ENCODE measurements at places on chromosomes 4 and X.

DNA sequence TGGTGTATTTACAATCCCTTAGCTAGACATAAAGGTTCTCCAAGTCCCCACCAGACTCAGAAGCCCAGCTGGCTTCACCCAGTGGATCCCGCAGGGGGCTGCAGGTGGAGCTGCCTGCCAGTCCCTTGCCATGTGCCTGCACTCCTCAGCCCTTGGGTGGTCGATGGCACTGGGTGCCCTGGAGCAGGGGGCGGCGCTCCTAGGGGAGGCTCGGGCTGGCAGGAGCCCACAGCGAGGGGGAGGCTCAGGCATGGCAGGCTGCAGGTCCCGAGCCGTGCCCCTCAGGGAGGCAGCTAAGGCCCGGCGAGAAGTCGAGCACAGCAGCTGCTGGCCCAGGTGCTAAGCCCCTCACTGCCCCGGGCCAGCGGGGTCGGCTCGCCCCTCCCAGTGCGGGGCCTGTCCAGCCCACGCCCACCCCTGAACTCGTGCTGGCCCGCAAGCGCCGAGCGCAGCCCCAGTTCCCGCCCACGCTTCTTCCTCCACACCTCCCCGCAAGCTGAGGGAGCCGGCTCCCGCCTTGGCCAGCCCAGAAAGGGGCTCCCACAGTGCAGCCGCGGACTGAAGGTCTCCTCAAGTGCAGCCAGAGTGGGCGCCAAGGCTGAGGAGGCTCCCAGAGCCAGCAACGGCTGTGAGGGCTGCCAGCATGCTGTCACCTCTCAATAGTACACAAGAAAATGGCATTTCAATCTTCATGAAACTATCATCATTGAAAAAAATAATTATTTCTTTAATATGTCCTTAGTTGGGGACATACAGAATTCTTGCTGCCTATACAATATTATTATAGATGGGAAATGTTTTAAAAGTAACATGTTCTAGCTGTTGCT is 189.1 kb downstream of the SLC7A11 start:
- no peak for DNase-seq

GRCh38 chr4:27861381-27861787 is 1000.7 kb downstream of the STIM2 start:
- DNase-seq, result peak; percentile 4

DNA sequence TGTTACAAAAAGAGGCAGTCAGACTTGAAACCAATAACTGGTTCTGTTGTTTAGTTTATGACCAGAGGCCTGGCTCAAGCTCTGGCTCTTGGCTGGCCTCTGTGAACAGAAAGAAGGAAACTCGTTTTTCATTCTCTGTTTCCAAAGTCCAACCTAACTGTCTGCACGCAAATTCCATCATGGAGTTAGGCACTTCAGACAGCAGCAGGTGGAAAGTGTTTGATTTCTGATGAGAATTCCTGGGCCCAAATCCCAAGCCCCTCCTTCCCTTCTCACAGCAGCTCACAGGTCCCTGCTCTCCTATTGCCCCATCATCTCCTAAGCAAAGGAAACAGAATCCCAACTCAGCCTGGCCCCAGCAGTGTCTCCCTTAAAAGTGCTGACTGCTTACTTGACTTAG is 42.8 kb upstream of the FGF16 start:
- DNase-seq, result peak; percentile 3

DNA sequence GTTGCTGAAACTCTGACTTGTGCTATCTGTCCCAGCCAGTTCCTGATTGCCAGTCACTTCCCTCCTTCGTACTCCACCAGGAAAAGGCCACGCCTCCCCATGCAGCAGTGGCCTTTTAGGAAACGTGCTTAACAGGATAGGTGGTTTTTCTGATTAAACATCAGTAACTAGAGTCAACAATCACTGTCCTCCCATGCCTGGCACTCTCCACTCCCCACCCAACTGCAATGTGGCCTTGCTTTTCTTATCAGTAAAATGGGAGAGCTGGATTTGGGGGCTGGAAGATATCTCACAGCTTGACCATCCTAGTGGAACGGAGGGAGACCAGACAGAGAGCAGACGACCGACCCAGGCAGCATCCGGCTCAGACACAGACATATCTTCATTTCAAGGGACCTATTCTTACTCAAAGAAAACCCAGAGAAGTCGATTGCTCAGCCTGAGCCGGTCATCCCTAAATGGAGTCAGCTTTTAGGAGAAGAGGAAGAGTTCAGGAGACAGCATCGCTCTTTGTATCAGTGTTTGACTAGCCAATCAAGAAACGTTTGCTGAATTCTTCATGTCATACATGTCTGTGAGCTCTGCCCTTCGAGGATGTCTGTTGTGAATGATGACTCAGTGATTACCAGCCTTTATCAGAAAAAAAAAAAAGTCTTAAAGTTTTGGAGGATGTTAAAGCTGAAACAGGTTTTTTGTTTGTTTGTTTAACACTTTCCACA is 12.7 kb upstream of the UBA6 start:
- DNase-seq, result no peak

GRCh38 chrX:53004811-53005210 is 43.8 kb upstream of the GPR173 start:
- DNase-seq, result no peak

DNA sequence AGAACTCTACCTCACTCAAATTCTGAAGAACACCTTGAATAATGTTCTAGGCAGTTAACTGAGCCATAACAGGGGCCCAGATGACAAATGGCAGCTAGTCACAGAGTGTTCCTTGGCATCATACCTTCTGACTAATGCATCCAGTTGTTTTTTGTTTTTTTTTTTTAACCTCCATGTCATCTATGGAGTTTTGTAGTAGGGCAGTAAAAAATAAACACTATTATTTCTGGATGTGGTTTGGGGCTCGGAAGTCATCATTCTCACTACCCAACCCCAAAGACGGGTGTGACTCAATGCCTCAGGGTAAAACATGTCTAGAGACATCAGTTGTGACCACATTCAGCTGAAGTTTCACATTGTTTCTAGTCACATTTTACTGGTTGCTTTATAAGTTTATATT is 31.2 kb upstream of the MCF2 start:
- no peak for DNase-seq

DNA sequence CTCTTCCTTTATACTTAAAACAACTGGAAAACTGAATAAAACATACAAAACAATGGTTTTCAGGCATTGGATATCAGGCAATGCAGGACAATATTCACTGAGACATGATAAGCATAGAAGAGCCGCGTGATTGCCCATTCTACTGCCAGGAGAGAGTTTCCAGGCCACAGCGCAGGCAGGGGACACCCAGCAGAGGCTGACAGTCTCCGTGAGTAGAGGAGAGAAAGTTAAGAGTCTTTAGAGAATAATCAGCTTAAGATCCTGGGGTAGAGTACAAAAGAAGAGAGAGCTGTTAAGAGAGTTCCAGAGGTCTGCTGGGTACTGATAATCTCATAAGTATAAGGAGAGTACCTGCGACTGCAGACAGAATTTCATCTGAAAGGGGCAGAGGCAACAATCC is 18.4 kb upstream of the FRAS1 start:
- DNase-seq, result no peak

- DNase-seq, result no peak
These were observed 181.2 kb downstream of the ARHGAP10 start for GRCh38 chr4:147913137-147913536.

DNA sequence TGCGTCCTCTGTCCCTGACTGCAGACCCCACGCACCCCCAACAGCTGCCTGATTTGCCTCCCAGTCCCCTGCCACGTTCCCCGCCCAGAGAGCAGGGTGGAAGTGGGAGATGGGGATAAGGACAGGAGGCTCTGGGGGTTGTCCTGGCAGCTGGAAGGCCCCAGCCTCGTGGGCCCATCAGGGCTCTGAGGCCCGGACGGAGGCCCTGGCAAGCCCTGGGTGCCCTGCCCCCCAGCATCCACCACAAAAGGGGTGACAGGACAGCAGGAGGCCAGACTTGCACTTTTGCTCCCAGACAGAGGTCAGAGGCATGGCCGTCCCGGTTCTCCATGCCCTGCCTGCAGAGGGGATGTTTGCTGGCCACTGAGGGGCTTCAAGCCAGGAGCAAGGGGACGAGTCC is 4.7 kb downstream of the SH3TC1 start:
- no peak for DNase-seq

GRCh38 chr4:97208749-97209148 is 934.5 kb downstream of the STPG2 start:
- no peak for DNase-seq

- no peak for DNase-seq
These were observed 488 bp downstream of the NAP1L5 start for GRCh38 chr4:88697141-88697540.

DNA sequence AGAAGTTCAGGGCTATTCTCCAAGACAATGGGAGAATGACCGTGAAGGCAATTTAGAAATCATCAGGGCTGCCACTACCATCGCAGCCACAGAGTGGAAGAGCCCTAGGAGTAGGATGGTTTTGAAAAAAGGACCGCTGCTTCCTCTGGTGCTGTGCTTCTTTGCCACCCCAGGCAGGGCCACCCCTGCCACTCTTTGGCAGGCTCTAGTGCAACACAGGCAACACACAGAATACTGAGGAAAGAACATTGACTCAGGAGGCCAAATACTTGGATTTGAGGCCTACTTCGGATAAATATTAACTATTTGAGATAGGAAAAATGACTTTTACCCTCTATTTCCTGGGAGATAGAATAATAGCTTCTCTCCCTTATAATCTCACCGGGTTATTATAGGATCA is 228.9 kb upstream of the BOD1L1 start:
- no peak for DNase-seq

DNA sequence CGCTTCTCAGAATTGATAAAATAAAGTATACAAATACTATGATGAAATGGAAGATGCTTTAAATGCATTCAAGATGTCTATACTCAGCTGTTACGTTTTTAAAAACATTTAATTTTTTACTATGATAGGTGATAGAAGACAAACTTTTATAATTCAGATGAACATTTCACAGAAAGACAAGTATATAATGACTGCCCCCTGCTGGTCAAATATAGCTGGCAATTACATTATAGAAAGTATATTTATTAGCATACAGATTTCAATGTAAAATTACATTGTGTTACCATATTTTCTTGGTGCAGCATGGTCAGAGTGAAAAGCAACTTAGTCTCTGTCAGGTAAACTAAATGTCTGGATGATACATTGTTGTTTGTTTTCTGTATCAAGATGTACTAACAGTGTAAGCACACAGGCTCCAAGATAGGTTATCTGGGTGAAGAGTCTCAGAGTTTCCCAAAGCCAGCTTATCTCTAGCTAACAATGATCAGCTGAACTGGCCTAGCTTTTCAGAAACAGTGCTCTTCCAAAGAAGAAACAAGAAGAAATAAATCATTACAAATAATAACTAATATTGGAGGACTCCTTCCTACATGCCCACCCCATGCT is 54.1 kb downstream of the SRPX start:
- no peak for DNase-seq

- DNase-seq, result no peak
These were observed 78.0 kb downstream of the COX7B2 start for GRCh38 chr4:46830971-46831454.

DNA sequence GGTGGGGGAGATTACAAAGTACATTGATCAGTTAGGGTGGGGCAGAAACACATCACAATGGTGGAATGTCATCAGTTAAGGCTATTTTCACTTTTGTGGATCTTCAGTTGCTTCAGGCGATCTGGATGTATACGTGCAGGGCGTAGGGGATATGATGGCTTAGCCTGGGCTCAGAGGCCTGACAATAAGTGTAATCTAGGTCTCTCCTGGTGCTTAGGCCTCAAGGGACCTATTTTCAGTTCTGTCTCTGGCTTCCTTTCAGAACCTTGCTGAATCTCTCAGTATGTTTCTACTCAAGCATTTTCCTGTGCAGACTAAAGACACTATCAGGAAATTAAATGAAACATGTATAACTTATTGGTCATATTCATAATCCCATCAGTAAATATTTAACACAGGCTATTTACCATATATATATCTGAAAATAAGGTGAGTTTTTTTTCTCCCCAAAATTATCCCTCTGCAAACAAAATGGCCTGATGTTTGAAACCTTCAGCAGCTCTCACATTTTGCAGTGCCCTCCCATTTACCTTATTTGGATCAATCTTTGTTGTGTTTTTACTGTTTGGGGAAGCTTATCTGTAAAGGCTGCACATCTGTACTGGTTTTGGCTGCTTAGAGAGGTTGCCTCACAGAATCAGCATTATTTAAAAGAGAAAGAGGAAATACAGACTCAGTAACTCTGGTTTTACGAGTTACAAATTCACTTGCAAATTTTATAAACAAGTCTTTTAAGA is 2.3 kb upstream of the ZCCHC4 start:
- no peak for DNase-seq

DNA sequence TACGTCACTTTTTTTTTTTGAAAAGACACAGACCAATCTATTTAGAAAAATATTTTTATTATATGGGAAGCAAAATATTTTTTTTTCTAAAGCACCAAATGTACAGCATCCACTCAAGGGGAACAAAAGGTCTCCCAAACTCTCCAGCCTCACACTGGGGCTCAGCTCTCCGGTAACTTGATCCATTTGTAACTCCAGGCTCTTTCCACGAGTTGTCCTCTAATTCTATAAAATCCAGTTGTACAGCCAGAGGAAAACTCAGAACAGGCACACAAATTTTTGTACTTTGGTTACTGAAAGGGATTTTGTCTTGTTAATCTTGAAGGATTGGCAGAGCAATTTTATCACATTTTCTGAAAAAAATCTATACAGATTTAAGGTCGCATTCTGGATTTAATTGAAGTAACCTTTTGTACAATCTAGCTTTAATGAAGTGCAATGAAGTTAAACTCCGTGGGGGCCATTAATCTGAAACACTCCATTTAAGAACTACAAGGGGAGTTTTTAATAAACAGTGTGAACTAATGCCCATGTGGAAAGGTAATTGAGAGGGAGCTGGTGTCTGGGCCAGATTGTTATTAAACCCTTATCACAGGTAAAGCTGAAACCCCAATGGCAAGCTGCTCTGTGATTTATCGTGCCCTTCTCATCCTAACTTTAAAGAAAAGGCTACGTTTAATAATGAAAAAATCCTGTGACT is 161.2 kb upstream of the FRG1 start:
- no peak for DNase-seq

GRCh38 chr4:38004062-38004461 is 43.9 kb downstream of the PTTG2 start:
- DNase-seq, result no peak

GRCh38 chr4:147594107-147594506 is 23.1 kb upstream of the TMEM184C start:
- no peak for DNase-seq

GRCh38 chrX:68684291-68684918 is 36.9 kb downstream of the STARD8 start:
- DNase-seq, result no peak

- no peak for DNase-seq
These were observed 47.6 kb downstream of the RNF212 start for GRCh38 chr4:1065732-1066131.

DNA sequence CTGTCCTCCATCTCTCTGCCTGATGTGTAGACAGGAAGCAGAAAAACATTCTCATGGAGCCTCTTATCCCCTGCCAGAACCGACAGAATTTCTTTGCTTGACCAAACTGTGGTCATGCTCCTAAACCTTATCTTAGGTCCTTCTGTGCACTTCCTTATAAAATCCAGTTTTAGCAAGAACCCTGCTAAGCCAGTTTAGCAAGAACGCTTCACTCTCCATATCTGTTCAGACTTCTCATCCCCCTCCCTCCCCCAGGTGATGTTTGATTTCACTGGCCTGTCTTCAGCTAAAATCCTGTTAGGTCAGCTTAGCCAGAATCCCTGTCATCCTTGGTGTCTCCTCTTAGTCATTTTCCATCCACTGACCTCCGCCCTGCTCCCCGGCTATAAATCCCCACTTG is 1130.9 kb upstream of the PRKX start:
- no peak for DNase-seq

GRCh38 chrX:139179592-139179991 is 350.9 kb upstream of the F9 start:
- no peak for DNase-seq
